Right renal pelvis (tissue), 4 donors: ENCODE measurements at places on chromosomes 5 and 9. TPM values are rescaled to one million over a fixed set of nuclear protein-coding genes. Genes with fewer than 3 reads are reported as not detected.

DNA sequence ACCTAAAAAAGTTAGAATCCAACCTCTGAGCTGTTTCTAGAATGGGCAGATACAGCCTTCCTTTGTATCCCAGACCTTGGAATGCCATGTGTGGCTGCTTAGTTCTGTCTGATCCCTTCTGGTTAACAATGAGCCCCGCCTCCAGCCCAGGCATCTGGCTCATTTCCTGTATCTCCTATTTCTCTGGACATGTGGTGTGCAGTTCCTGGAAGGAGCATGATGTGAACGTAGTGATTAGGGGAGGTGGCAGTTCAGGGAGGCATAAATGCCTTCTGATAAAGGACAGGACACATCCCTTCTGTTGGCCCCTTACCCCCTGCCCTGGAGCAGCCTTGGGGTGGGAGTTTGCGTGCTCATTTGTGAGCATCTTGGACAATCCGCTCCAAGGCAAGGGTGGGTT is 243.0 kb downstream of the ZSWIM6 start:
- DNase-seq, result no peak

- DNase-seq, result no peak
Observed at GRCh38 chr5:111820072-111820471, 63.1 kb upstream of the NREP start.

DNA sequence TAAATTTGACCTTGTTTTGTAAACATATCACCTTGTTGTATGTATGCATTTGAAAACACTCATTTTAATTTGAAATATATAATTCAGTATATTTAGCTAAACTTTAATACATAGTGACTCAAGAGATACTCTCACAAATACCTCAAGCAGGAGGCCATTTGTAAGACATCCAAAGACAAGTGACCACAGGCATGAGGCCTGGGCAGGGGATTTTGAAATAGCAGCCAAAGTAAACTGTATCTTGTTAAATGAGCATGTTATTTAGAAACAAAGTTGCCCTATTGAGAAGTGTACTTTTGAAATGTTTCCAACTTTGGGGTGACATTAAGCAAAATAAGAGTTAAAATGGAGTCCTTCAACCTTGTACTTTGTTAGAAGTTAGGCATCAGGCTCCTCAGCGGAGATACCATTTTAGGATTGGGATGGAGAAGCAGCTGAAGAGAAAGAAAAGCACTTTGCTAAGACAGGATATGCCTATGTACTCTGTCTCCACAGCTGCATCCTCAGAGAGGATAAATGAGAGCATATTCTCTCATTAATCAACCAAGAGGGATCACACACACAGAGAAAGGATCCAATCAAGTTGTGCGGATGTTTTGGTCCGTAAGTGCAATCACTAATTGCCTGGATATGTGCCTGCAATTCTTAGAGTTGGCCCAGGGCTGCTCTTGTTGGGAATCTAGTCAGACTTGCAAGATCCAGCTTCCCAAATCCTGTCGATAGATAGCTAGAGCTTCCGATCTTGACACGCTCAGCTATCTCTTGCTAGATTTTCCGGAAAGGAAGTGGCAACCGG is 157.5 kb upstream of the HAPLN1 start:
- DNase-seq, result no peak

GRCh38 chr5:34977934-34978613 is 48.7 kb downstream of the DNAJC21 start:
- no peak for DNase-seq

DNA sequence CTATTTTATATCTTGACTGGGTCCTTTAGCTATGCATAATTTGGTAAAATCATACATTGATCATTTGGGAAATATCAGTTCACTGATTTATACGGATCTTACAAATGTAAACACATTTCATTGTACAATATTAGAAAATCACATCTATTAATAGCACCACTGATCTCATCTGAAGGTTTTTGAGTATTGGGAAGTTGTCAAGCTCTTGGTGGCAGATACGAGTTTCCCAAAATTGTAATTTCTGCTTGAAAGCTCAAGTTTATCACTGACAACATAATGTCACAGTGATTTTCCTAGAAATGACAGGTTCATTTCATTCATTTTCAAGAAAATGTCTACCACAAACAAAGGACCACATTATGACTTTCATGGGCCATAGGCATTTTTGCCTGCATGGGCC is 3.0 kb upstream of the MACROH2A1 start:
- DNase-seq, result no peak

- DNase-seq, result no peak
Observed at GRCh38 chr9:6218099-6218502, 2.5 kb downstream of the IL33 start.

- DNase-seq, result no peak
Observed at GRCh38 chr5:181173420-181174342, 26.3 kb downstream of the OR2V2 start.

DNA sequence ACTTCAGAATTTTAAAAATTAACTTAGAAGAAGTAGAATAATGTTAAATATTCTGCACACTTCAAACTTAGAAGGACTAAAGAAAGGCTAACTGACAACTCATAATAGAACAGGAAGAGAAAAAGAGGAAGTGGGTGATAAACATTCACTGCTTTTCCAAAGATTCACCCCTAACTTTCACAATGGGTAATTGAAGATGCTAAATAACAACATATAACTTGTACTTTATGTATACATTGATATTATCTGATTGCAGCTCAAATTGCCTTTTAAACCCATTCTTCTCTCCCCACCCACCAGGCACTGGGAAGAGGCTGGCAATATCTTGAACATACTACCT is 376.6 kb downstream of the EFNA5 start:
- DNase-seq, result no peak

GRCh38 chr5:140554454-140554853 is 2.8 kb downstream of the SRA1 start:
- no peak for DNase-seq

GRCh38 chr9:21479152-21479702 is 2.9 kb downstream of the IFNE start:
- no peak for DNase-seq

The ZCCHC9 gene
- 44.6 TPM for polyA plus RNA-seq

- no peak for DNase-seq
Observed at GRCh38 chr5:34692786-34693185, 36.7 kb downstream of the RAI14 start.

GRCh38 chr5:5523066-5523505 is 100.6 kb downstream of the ICE1 start:
- no peak for DNase-seq

DNA sequence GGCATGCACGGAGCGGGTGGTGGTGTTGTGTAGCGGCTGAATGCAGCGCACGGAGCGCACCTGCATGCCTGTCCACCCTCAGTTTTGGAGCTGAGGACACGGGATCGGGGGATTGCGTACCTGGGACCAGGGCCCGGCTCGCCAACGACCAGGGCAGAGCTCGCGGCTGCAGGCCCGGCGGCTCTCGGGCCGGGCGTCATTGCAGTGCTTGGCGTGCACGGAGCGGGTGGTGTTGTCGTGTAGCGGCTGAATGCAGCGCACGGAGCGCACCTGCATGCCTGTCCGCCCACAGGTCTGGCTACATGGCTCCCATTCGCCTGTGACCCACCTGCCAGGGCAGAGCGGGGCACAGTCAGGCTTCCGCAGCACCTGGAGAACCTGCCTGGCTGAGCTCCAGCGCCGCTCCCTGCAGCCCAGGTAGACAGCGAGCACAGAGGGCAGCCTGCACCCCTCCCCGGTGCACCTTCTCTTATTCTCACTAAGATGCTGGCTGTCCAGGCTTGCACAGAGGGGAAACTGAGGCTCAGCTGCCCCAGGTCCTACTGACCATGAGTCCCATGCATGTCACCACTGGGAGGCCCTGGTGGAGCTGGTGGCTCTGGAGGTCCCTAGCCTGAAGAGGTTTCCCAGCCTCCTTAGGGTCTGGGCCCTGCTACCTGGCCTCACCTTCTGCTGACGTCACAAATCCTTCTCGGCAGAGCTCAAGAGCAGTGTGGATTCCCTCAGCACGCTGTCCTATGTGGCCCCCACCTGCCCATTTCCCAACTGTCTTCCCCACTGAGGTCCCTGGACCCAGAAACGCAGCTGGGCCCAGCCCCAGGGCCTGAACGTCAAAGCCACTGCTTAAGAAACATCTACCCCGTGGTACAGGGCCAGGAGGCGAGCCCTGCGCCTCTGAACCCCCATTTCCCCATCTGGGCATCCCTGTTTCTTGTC is 64.9 kb downstream of the ZNF354C start:
- no peak for DNase-seq

The HMHB1 gene
- not detected for polyA plus RNA-seq
